ENCODE measurements at places on chromosomes 1 and 21.

DNA sequence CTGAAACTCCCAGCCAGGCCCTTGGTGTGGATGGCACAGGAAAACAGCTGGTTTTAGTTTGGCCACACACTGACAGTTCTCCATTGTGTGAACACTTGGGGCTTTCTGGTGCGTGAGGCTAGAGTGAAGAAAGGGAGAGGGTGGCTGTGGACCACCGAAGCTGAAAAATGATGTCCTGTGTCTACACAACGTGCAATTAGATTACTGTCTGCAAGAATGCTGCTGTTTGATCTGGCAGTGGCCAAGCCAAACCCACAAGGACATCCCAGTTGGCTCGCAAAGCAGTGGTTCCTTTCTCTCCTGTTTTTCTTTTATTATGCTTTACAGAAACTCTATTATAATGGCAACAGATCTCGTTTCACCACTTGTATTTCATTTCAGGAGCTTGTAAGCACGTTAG, 58.9 kb downstream of the ERG start:
- no peak for DNase-seq

DNA sequence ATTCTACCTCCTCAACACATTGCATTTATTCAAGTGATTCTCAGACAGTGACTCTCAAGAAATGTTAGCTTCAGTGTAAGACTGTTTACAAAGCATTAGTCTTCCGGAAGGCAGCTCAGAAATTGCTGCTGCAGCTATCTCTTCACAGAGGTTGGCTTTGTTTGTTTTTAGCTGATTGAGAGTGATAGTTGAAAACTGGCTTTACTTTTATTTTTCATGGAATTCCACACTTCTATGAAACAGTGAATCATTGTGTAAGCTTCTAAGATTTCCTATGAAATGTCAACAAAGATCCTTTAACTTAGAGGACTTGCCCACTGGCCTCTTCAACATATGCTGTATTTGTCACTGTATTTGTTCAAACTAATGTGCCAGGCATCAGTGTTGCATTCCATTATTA, 121.3 kb downstream of the TNNI3K start:
- no peak for DNase-seq

DNA sequence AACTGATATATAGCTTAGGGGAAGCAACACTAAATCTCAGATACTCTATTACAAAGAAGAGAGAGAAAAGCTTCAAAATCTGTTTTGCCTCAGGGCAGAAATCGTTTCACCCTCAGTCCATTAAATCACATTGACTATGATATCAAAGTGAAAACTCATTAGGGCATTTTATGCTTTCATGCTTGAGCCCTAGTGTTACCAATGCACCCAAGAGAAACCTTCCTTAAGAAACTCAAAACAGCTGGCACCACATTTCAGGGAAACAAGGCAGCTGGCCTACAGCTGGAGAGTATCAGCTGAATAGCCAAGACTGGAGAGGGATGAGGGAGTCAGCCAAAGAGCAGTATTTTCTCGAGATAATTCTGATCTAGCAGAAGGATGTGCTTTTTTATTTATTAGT, 14.9 kb downstream of the COLGALT2 start:
- DNase-seq, result no peak

DNA sequence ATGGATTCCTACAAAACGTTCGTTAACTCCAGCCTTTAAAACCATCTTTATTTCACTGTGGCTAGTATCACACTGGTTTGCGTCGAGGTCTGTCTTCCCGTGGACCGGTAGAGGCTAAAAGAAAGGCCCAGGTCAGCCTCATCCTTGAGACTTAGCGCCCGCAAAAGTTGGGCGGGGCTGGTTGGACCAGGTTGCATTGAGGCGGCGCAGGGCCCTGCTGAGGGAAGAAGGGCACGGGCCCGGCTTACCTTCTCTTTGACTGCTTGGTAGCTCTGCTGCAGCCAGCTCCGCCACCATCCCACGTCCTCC, 455 bp downstream of the BSDC1 start:
- no peak for DNase-seq

DNA sequence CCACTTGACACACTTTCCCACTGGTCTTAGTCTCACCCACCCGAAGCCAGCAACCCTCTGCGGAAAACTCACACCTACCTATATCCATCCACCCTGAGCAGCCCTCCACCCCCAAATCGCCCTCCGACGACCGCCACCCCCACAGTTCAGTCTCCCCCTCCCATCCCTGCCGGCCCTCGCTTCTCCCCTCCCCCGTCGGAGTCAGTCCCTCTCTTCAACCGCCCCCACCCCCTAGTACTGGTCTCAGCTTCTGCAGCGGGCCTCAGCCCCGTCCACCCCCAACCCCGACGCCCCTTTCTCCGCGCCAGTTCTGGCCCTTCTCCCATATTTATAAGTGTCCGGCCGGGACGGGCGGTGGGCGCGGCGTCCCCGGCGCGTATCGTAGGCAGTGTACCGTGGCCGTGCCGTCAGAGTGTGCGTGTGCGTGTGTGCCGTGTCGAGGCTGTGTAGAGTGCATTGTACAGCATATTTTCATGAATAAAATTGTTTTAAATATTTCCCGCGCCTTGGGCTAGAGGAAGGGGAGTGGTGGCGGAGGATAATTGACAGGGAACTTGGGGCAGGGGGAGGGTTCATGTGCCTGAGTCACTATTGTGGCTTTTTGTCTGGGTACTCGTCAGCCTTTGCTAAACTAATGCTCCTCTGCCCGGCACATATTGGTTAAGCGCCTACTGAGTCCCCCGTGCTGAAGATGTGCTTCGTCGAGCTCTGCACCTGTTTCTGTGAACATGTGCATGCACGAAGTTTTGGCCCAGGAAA, 22.0 kb downstream of the FOXO6 start:
- DNase-seq, result no peak

GRCh38 chr1:14968251-14968851, 185.2 kb upstream of the TMEM51 start:
- DNase-seq, result peak; percentile 63

DNA sequence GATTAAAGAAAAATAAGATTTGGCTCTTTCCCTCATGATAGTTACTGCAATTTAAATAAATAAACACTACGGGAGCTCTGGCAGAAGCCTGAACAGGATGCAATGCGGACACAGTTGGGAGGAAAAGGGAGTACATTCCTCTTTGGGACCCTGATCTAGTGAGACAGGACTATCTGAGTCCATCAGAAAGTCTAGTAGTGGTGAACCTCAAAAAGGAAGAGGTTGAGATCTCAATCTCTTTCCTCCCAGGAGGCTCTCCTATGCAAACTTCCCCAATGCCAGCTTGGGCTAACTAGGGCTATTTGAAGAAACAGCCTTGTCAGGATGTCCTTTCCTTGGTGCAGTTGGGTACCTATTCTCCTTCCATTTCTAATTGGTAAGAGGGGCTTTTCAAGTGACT, 4.9 kb upstream of the ABCD3 start:
- DNase-seq, result no peak

- no peak for DNase-seq
These were observed 18.7 kb upstream of the SLAMF1 start for GRCh38 chr1:160665330-160666078.

DNA sequence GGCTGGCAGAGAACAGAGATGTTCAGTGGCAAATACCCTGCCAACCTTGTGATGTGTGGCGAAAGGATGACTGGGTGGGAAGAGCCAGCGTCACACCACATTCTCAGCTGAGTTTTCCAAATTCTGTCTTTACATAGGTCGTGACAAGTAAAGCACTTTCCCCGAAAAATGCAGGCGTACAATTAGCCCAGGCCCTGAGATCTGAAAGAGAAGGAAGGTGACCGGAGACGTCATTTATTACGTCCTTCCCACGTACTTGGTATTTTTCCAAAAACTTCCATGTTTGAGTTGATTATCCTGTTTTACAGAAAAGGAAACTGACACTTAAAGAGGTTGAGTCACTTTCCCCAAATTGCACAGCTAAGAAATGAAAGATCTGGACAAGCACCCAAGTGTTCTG, 413.3 kb downstream of the PRDM2 start:
- no peak for DNase-seq

- no peak for DNase-seq
These were observed 1.3 kb upstream of the EFNA3 start for GRCh38 chr1:155077346-155077745.
